Activated naive CD8-positive, alpha-beta T cell treated with anti-CD3 and anti-CD28 coated beads, Interleukin-2, amount 50 U/mL, for 24 hours (primary cell): ENCODE measurements at places on chromosomes 12 and 14.

- no peak for DNase-seq
Observed at GRCh38 chr12:93106910-93107309, 177.8 kb upstream of the EEA1 start.

DNA sequence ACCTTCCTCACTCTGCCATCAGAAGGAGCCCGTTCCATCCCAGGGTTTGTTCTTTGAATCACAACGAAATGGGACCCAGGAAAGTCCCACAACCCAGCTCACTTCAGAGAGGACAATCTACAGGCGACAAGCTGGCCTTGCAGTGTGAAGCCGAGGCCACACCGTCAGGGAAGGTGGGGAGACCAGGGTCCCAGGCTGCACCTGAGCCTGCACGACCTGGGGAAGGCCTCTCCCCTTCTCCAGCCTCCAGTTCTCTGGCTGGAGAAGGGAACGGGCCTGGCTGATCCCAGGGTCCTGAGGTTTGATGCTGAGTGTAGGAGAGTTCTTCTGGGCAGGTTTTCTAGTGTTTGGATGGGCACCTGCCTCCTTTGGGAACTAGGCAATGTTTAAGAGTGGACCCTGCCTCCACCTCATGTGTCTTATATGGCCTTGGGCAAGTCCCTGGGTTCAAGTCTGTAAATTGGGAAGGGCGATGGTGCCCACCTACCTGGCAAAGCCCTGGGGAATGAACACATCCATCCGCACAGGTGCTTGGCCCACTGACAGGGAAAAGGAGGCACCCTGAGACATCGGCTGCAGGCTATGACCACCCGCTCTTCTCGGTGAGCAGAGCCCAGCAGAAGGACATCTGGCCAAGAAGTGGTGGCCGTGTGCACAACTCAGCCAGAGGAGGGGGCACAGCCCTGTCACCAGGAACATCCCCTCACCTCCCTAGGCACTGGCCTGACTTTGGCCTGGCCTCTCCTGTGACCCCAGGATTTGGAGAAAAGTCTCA lies 77.9 kb upstream of the BCL11B start:
- DNase-seq = no peak

GRCh38 chr12:111412007-111412829 lies 6.5 kb downstream of the SH2B3 start:
- no peak for DNase-seq

DNA sequence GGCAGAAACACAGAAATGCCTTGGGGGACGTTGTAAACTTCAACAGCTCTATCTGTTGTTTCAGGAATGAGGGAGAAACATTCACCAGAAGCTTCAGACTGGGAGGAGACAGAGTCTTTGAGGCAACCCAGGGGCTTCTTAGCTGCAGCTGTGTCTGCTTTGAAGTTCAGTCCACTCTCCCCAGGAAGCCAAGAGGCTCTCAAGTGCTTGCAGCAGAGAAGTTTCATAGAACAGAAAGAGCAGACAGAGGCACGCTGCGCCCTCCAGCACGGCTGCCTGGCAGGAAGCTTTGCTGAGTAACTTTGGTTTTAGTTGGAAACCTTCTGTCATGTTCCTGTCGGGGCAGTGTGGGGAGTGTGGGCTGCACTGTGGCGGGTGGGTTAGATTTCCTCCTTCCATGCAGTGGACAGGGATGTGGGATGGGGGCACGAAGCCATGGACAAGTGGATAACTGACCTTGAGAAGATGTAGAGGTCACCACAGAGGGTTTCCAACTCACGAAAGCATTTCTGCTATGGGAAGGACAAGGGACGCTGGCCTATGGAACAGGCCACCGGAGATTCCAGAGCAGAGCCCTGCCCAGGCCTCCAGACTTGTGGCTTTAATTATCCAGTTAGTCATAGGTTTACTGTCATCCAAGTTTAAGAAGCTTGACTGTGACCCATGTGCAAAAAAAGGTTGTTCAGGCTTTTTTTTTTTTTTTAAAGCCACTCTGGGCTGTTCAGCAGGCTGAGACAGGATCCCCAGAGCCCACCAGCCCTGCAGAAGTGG lies 107.7 kb downstream of the ARF6 start:
- DNase-seq = peak; percentile 82

DNA sequence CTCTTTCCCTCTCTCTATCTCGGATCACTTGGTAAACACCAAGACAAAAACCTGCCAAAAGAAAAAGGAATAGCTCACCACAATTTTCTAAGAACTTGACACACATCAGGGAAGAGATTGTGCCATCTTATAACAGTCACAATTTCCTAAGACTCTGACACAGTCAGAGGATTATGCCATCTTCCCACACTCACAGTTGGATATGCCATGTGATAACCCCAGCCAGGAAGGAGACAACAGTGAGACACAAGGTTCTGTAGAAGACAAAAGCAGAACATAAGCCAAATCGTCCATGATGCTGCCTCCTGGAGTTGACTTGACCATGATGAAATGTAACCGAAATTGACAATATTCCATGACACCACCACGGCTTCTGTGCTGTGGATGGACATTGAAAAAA lies 2.8 kb upstream of the CLEC9A start:
- no peak for DNase-seq

GRCh38 chr14:74863274-74863673 lies 12.7 kb downstream of the PROX2 start:
- no peak for DNase-seq

DNA sequence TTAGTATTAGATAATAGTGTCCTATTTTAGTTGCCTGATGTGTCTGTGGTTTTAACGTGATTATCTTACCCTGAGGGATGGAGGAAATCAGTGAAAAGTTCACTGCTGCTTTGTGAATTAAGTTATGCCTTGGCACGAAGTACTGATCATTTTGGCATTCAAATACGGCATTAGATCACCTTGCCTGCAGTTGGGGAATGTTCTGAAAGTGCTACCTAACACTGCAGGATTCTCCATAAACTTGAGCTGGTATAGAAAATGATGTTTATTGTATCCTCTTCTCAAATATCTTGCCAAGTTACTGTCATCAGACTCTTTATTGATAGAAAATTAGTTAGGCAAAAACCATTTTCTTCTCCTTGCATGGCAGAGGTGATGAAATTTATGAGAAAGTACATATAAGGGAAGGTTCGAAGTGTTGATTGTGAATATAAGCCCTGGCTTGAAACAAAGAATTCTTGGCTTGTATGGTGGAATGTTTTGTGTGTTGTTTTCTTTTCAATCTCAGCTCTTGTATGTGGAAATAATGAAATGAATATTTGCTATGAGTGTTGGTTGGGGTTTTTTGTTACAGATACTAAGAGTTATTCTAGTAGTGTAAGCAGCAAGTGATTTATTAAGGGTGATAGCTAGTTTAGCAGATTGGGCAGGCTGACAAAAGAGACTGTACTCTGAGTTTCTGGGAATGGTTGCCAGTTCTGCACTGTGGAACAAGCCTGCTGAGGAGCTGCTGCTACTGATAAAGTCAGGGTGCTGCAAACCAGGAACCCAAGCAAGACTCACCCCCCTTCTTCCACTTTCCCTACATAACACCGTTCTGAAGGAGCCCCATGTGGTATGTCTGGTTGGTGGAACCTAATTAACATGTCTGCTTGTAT lies 448.3 kb downstream of the PCNX1 start:
- no peak for DNase-seq

- DNase-seq = no peak
Observed at GRCh38 chr12:27428466-27428865, 18.1 kb upstream of the SMCO2 start.

DNA sequence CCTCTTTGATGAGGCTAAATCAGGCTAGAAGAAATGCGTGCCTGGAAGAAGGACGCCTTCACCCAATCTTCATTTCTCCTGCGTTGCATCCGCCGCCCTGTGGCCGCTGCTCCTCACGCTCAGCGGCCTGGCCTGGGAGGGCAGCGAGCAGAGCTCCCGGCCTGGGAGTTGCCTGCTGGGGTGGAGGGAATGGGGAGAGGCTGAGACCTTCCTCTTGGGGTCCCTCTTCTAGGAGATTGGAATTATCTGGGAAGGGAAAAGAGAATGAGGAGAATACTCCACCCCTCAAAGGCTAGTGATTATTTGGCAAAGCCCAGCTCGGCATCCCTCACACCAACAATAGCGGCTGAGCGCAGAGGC lies 2.4 kb upstream of the HOXC12 start:
- DNase-seq = no peak

GRCh38 chr12:106292339-106292738 lies 10.2 kb upstream of the TCP11L2 start:
- DNase-seq = no peak

- DNase-seq = no peak
Observed at GRCh38 chr14:50963919-50964318, 19.6 kb upstream of the PYGL start.

DNA sequence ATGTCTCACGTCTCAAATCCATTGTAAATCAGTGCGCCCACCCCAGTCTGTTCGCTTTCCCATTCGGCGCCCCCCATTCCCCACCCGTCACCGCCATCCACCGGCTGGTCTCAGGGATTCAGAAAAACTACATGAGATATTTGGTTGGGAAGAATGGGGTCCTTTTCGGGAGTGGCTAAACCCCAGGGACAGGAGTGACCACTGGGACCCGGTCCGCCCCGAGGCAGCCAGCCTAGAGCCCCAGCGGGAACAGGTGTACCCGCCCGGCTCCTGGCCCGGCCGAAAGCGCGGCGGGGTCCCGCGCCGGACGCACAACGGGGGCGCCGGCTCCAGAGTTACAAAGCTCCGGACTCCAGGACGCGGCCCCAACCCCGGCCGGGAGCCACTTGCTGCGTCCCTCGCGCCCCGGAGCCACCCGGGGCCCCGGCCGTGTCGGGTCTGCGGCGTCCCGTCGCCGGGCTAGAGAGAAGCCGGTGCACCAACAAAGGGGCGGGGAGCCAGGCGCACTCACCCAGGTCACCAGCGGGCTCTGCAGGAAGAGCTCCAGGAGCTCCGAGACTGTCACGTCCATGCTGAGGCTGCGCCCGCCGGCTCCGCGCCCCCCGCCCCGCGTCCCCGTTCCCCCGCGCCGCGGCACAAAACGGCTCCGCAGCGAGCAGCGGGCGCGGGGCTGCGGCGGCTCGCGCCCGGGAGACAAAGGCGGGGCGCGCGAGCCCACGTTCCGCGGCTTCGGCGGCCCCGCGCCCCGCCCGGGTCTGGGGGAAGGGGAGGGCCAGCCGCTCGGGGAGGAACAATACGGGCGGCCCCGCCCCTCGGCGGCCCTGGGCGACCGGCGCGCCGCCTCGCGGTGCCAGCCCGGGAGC lies at the start of gene CCDC88C:
Gene CCDC88C (minus strand): TSS at position 701 of the 863 bp plus-strand sequence. CDS start 130 bp downstream, at position 571.
- DNase-seq = peak; percentile 82

DNA sequence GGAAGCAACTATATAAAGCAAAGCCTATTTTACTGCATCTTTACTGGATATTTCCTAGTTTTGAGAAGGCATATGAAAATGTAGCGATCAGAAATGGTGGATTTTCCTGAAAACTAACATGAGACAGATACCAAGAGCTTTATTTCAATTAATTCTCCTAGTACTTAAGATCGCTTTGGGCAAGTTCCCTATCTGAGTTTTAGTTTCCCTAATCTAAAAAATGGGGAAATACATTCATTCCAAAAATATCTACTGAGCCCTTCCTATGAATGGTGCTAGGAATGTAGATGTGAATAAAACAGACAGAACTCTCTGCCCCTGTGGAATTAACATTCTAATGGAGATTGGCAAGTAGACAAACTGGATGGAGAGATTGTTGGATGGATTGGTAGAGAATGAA lies 8.4 kb downstream of the CATSPERB start:
- DNase-seq = no peak
